ENCODE measurements at places on chromosomes 3 and 15.
A peak's percentile ranks its signal among the peaks of the same experiment; 100 is the strongest.

DNA sequence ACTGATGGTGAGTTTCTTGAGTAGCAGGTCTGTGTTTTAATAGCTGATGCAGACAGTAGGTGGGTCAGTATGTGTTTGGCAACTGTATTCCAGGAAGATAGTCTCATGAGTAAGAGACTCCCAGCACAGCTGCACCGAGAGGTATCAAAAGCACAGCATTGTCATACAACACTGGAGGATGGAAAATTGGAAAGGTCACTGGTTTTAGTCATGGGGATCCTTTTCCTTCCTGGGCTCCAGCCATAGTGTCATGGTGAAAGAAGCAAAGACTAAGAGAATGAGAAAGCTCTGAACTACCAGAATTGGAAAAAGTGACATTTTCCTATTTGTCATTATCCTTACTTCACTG, 61.5 kb downstream of the P3H2 start:
- no peak for DNase-seq

DNA sequence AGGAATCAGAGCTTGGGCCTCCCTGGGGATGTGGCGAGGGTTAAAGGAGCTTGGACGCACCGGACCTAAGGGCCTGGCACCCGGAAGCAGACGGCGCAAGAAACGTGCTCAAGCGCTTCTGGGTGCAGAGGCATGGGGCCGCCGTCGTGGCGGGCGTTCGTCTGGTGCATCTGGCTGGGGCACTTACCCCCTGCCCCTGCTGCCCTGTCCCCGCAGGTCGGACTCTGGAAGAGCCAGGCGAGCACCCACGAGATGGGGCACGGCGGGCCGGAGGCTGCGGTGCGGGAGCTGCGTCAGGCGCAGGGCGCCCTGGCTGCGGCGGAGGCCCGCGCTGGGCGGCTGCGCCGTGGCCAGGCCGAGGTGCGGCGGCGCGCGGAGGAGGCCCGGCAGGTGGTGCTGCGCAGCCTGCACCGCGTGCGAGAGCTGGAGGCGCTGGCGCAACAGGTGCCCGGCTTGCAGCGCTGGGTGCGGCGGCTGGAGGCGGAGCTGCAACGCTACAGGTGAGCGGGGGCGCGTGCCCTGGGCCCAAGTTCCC, 2.5 kb downstream of the EFCC1 start:
- DNase-seq, result peak; percentile 13

DNA sequence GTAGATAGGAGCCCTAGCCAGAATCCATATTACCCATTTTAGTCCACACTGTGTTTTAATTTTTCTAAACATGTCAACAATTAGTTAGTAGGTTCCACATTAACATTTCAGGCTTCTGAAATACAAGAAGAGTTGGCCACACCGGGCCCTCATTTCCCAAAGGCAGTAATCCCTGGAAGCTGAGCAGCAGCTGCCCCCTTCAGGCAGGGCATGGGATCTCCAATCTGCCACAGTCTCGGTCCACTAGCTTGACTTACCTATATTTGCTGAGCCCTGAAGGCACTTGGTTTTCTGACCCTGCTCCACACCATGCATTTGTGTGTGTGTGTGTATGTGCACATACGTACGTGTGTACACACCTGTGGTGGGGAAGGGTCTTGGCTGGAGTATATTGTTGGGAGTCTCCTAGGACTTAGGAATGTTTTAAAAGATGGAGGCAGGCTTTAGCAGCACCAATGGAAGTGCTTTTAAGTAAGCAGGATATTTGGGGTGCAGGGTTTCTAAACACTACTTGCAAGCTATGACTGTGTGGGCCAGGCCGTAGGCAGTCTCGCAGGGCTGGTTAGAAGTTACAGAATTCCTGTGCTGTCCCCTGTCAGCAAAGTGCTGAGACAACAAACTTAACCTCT, 71.2 kb upstream of the SOX14 start:
- DNase-seq, result peak; percentile 58

- DNase-seq, result no peak
Measured at GRCh38 chr3:77500721-77501120, 460.8 kb downstream of the ROBO2 start.

DNA sequence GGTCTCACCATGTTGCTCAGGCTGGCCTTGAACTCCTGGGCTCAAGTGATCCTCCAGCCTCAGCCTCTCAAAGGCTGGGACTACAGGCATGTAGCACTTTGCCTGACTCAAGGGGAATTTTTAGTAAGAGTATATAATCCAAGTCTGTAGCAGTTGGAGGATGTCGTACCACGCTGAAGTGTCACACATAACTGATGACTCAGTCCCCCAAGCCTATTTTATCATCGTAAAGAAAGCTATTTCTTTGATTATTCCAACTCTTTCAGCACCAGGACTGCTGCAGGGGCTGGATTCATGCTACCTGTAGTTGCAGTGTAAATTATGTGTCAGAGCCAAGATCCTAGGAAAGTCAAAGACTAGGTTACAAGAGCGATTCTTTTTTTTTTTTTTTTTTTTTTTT, 1.4 kb upstream of the PRKCI start:
- DNase-seq, result no peak

GRCh38 chr3:158685159-158685558, 12.7 kb upstream of the LXN start:
- no peak for DNase-seq

GRCh38 chr3:113968986-113969385, 21.2 kb downstream of the ZDHHC23 start:
- no peak for DNase-seq

- DNase-seq, result no peak
Measured at GRCh38 chr3:114034787-114035545, 21.4 kb downstream of the CCDC191 start.

- no peak for DNase-seq
Measured at GRCh38 chr3:50177346-50177745, 14.1 kb upstream of the GNAT1 start.

DNA sequence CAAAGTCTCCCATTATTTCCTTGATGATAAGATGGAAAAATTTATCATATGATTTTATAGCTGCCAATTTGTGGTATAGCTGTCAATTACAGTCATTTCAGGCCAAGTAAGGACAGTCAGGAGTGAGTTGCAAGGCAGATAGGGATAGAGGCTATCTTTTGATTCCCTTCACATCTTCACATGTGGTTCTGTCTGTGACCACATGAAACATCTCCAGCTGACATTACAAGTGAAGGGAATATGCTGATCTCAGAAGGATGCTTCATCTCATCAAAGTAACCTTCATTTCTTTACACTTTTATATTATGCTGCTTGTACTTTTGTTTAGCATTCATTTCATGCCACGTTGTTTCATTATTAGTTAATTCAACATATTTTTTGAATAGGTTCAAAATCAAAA, 136.9 kb upstream of the CFAP20DC start:
- no peak for DNase-seq

DNA sequence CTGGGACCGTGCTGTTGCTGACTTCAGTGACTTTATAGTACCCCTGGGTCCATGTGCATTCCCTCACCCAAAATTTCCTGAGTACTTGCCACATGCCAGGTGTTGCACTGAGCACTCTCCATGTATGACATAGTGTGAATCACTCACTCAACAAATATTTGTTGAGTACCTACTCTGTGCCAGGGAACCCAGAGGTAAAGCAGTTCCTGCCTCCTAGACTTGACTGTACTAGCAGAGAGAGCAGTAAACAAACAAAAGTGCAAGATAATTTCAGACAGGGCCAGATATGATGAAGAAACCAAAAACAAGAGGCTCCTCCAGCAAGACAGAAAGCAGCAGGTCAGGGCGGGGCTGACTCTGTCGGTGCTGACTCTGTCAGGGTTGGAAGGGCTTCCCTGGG, 12.2 kb downstream of the TGM4 start:
- no peak for DNase-seq

Measured in GM12865 (cell line).